ENCODE measurements at places on chromosomes 4 and X.

DNA sequence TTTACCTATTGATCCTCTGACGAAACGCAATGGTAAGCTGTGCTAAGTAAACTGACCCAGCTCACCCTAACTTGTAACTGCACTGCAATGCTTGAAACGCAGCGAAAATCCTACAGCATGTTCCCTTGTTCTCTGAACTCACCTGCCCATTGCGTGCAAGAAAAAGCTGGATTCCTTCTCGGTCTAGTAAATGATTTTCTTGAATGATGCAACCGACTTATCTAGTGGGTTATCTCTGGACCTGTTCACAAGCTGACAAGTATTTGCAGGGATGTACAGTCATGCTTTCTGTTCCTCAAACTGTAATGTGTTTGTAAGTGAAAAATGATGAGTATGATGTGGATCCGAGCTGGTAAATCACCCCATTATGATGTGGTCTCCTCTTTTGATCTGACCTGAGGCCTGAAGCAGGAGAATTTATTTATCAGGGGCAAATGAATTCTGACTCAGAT, 140.1 kb downstream of the BTC start:
- DNase-seq: no peak

DNA sequence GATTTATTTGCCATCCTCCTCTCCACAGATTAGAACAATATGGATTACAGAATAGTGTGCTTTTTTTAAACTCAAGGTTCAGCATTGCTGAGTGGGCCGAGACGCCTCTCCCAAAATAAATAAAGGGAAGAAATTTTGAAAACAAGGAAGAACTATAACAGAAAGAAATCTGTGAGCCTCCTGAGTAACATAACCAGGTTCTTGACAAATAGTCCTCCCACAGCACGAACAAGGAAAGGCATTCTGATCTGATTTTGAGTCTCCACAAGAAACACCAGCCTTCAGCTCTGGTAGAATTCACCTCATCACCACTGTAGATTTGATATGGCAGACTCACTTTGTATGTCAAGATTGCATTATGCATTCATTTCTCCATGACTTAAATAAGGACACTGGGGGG, 173.6 kb downstream of the HHIP start:
- no peak for DNase-seq

DNA sequence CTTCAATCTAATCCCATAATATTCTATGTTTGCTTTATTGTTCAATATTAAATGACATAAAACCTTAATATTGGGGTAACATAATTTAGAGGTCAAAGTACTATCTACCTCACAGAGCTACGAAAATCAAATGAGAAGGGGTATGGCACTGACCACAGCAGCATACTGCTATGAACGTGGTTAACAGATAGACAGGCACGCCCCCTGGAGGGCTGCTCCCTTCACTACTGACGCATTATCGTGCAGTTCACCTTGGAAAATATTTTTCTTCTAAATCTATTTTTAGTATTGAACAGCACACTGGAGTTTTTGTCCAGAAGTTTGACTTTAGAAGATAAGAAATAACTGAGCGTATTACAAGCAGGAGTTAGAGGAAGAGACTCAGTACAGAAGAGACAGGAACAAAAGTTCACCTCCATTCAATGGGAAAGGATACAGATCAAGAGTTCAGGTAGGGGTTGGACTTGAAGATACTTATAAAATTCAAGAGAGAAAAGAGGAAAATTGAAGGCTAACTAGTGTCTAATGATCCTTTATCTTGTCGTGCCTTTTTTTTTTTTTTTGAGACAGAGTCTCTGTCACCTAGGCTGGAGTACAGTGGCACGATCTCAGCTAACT, 22.7 kb downstream of the MAP9 start:
- DNase-seq: peak; percentile 3

DNA sequence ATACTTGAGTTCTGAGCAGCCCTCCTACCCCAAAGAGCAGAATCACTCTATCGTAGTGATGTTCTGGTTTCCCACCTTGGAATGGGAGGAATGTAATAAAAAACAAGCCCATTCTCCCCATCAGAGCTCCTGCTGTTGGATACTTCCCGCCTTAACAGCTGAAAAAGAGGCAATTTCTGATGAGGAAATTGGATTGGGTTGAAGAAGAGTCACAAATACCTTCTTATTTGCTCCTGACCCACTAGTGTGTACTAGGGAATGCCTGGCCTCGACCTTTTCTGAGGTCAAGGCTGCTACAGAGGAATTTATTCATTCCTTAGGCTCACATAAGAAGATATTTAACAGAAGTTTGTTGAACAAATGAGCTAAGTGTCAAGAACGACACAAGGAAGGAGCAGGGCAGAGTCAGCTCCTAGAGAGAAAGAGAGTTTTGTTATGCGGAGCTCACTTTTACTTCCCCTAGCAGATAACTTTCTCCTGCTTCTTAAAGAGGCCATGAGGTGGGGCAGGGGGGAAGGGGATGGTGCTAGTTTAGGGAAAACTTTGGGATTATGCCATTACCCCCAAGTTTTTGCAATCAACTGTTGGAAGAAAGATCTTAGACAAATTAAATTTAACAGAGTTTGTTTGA, 273.8 kb upstream of the CLNK start:
- no peak for DNase-seq

DNA sequence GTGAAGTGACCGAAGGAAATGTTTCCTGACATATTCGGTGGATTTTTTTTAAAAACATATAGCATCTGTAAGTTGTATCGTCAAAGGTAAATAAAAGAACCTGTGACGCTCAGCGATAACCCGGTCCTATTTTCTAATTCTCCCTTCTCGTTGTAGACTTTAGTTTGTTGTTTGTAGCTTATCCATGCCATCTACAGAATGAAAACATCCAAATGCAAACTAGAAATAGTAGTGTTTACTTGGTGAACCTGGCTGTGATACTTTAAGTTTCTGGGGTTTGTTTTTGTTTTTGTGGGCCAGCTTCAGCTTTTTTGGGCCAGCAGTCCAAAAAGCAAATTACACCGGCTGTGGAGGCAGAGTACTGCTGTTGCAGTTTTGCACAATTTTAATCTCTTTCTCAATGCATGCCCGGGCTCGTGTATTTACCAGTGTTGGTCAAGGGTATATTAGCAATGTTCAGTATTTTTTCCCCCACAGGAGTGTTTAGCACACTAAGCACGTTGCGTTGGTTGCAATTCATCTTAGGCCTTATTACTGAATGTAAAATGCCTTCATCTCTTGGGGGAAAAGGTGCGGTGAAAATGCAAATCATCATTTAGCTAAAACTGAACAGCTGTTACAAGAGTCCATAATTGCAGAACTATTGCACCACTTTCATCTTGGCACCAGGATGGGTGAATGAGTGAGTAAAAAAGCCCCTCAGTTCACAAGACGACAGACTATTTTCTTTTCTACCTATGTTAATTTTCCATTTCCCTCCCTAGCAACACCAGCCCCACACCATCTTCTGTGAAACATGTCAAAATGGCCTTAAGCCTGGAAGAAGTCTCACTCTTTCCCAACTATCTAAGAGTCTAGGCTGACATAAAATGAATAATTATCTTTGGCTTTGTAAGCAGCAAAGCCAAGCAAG, 1.7 kb upstream of the CNOT6L start:
- DNase-seq: no peak

DNA sequence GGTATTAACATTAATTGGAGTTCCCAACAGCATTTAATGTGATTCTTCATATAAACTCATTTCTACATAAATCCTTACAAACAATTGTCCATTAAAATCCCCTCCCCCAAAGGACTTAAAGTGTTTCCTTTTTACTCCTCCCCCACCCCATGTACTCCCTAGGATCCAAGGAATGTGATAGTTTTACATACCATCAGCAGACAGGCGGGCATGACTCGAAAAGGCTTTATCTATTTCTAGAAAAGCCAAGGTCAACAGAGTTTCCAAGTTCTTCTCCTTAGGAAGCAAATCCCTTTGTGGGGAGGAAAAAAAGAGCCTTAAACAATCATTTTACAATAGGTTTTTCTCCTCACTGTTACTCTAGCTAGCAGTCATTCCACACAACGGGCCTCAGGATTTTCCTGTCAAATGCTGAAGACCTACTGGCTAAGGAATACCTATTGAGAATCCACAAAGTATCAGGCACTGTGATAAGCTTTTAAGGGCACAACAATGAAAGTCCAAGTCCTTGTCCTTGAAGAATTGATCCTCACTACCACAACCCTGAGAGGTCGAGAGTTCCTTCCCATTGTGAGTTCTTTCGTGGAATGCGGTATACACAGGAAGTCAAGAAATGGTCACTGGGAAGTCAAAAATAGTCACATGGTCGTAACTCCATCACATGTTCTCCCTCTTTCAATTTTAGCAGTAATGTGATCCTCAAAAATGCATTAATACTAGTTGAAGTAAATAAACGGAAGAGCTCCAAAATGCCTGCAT, 7.2 kb downstream of the PPM1K start:
- no peak for DNase-seq

DNA sequence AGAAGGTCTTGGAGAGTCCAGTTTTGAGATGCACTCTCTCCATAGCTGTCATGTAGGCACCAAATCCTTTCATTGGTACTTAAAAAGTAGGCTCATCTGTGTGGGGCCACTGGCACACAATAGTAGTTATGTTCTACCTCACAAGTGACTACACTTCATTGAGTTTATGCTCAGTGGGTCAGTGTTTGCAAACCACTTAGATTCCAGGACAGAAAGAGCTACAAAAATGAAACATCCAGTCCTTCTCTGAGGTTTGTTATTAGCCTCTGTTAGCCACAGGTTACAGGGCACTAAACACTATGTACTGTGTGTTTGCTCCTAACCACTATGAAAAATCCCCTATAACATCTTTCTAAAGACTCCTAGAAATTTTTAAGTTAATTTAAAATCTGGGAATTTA, 13.8 kb downstream of the RAB28 start:
- DNase-seq: no peak

- DNase-seq: no peak
Observed at GRCh38 chr4:55121246-55121645, 4.1 kb downstream of the KDR start.

DNA sequence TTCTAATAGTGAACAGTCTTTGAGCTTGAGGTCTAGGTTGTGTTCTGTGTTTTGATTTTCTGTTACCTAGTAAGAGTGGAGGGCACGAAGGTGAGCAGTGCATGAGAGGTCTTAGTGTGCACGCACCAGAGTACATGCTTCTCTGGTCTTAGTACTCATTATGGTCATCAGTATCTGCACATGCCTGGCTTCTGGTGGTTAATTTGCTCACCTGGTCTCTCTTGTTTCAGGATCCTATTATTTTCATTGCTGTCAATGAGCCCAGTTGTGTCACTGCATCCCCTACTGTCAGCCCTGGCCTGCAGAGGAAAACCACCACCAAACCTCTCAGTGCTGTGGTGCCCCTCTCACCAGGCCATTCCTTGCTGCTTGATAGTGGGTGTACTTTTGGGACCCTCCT, 54.8 kb downstream of the NSUN7 start:
- DNase-seq: no peak

DNA sequence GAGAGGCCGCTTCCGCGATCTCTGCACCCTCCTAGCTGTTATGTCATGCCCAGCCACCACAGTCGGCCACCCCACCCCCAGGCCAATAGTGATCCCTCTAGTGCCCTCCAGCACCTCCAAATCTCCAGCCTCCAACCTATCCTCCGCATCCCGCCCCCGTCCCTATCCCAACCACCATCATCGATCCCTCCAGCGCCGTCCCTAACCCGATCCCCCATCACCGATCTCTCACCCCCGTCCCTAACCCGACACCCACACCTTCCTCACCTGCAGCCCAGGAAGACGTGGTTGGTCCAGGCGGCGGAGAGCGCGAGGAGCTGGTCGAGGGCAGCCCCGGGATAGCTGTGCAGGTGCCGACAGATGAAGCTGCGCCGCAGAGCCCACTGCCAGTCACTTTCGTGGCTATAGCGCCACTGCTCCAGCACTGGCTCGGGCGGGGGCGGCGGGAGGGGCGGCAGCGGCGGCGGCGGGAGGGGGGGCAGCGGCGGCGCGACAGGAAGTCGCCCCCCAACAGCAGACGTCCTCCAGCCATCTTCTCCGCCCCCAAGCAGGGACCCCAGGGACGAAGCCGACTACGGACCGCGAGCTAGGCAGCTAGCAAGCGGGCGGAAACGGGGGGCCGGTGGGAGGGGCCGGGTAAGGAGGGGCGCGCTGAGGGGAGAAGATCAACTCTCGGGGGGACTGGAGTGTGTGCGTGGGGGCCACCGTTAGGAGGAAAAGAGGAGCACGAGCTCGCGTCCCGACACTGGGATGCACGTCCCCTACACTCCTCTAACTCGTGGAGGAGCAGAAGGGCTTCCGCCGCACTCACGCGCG, 552 bp downstream of the NKRF start:
- peak; percentile 23 for DNase-seq

DNA sequence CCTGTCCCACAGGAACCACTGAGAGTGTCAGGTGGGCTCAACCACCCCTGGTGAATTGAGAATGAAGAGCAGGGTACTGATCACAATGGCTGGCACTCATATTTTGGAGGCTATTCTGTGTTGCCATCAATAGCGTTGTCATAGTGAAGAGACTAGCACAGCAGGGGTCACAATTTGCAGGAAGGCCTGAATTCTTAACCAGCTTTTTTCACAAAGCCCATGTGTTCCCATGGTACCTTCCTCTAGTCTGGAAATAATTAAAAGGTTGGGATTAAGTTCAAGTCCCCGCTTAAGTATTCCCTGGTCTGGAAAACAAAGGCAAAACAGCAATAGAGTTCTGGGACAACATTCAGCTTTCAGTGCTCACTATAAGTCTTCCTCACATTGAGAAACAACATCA, 1051.7 kb downstream of the C4orf33 start:
- no peak for DNase-seq

DNA sequence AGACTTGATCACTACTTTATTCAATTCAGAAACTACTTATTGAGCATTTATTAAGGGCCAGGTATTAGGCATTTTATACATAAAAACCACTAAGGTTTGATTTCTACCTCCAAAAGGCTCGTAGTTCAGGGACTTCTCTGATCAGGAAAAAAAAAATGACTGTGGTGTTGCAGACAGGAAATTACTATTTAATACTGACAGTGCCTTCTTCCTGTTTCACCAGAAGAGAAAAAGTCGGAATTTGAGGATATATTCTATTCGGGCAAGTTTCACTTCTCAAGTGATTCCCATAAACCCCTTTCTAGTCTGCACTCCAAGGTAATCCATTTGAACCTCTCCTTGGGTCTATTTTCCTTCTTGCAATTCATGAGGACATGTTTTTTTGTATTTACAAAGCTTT, 15.3 kb upstream of the TASL start:
- no peak for DNase-seq

DNA sequence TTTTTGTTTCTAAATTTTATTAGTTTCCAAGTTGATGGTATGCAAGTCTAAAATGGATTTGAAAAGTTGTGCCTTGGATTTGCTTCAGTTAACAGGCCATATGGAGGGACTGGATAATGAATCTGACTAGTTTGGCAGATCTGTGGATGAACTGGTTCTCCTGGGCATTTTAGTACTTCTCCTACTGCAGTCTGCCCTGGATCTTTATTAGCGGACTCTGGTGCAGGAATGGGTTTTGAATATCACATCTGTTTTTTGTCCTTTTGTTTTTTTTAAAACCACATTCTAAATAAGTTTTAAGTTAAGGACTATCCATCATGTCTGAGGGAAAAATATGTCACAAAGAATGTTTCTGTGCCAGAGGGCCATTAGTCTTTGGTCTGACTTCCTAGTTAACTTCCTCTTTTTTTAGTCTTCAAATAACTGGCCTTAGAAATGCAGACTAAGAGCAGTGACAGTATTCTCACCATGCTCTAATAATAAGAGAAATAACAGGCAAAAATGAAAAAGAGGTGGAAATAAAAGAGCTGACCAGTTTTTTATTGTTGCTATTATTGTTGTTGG, 13.9 kb upstream of the DCK start:
- no peak for DNase-seq
